Activated CD4-positive, alpha-beta T cell treated with anti-CD3 and anti-CD28 coated beads, Interleukin-2, amount 50 U/mL, for 24 hours (primary cell): ENCODE measurements at places on chromosomes 2 and 18.

DNA sequence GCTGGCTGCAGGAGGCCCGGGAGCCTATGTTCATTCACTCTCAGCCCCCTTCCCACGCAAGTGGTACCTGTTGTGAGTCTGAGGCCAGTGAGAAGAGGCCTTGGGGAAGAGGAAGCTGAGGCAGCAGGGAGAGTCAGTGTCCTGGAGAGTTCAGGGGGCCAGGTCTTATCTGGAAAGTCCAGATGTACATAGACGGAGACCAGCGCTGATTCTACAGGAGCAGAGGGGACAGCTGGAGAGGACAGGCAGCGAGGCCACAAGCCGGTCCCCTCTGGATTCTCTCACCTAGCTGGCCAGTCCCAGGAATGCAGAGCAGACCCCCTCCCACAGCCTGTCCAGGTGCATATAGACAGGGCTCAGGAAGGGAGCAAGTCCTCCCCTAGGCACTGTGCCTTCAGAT is 29.1 kb upstream of the SELENOI start:
- no peak for DNase-seq

- DNase-seq = no peak
These were observed 43.1 kb downstream of the ACKR3 start for GRCh38 chr2:236612737-236613136.

DNA sequence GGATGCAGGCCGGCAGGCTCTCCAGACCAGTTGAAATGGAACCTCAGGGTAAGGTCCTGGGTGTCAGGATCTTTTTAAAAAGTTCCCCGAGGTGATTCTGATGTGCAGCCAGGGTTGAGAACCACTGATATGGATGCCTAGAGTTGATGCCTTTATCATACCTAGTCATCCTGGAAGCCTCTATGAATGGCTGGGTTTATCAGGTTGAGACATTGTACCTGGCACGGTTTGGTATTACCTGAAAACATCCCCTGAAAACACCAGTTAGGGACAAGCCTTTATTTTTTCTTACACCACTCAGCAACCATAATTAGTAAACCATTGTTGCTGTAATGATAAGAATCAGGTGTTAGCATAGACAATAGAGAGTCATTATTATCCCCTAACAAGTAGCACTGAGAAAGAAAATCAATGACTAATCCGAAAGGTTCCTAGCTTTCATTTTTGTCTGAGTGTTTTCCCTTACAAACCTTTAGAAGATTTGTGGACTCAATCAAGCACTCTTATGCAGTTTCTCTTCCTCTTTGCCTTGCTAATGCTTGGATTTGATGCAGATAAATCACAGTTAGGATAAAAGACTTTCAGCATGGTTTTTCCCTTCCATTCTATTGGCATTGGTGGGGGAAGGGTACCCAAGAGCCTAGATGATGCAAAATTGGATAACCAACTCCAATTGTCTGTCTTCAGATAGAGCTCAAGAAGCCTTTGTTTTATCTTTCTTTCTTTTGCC is 116.5 kb upstream of the LYPD6 start:
- DNase-seq = no peak

DNA sequence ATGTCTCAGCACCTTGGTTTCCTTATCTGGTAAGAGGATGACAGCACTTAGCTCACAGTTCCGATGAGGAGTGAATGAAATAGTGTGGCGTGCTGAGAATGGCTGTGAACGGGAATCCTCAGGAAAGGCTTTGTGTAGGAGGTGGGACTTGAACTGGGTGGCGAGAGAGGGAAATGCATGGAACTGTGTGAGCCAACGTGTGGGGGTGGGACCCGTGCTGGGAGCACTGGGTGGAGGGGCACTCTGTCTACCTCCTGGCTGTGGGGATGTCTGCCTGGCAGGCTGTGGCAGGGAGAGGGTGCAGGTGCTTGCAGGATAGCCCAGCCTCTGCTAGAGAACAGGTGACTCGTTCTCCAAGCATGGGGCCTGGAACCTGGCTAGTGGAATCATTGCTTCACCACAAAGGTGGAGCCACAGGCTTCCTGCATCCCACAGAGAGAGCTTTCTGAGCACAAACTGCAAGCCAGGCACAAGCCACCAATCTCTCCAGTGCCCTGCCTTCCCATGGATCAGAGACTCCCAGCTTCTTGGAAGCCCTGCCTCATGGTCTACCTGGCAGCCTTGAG is 145.2 kb downstream of the CELF4 start:
- no peak for DNase-seq

DNA sequence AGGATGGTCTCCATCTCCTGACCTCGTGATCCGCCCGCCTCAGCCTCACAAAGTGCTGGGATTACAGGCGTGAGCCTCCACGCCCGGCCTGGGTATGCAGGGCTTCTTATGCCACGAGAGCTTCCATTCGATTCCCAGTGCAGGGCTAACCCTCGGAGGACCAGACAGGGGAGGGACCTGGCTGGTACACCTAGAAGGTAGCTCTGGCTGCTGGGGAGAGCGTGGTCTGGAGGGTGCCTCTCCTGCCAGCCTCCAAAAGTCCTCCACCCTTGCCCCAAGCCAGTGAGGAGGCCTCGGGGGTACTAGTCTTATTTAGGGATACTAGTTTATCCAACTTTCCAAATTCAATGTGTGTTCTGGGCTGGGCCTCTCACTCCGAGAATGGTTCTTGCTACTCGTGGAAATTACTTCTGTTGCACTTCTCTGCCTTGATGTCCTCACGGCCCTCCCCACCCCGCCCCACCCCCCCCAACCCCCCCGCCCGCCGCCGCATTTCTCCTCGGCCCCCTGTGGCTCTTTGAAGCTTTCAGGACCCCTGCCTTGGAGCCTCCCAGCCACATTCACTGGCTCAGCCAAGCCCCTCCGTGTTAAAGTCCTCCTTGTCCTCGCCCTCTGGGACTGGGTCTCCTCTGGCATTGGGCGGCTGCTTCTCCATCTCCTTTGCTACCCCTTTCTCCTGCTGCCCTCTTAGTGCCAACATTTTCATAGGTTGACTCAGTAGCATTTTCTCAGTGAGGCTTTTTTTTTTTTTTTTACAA is 143.0 kb upstream of the EPAS1 start:
- no peak for DNase-seq
